ENCODE measurements at places on chromosomes 3 and 15.
A peak's percentile ranks its signal among the peaks of the same experiment; 100 is the strongest.

DNA sequence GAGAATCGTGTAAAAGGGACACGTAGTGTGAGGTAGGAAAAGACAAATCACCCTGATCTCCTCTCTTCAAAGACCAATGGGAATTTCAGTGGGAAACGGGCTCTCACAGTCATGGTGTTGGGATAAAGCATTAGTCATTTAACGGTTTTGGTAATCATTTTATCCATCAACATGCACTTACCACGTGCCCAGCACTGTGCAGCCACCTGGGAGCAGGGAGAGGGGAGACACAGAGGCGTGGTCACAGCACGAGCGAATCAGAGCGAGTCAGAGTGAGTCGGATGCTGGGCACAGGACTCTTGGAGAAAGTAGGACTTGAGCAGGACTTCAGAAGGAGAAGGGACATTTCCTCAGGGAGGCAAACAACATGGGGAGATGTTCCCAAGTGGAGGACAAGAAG, 130.8 kb downstream of the MINAR1 start:
- DNase-seq, result no peak

DNA sequence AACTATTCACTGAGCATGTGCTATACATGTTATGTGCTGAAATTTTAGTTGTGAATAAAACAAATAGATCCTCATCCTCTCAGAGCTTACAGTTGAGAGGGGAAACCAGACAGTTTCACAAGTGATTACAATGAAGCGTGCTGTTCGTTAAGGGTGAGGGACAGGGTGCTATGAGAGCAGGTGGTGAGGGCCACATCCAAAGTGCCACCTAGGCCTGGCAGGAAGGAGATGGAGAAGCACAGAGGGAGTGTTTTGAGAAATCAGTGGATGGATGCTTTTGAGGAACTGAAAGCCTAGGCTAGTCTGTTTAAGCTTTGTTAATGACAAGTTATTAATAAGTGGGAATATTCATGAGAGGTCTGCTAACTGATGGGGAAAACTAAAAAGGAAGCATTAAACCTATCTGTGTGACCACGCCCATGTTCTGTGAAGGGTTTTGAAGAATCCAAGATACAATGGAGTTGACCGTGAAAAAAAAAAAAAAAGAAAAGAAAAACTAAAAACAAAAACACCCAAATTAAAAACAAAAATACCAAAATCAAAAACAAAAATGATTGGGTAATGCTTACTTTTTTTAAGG, 7.3 kb downstream of the MCTP2 start:
- DNase-seq, result peak; percentile 36

- DNase-seq, result no peak
Observed at GRCh38 chr3:110579840-110580550, 491.6 kb upstream of the NECTIN3 start.

- DNase-seq, result no peak
Observed at GRCh38 chr3:73215281-73215680, 153.8 kb downstream of the EBLN2 start.

DNA sequence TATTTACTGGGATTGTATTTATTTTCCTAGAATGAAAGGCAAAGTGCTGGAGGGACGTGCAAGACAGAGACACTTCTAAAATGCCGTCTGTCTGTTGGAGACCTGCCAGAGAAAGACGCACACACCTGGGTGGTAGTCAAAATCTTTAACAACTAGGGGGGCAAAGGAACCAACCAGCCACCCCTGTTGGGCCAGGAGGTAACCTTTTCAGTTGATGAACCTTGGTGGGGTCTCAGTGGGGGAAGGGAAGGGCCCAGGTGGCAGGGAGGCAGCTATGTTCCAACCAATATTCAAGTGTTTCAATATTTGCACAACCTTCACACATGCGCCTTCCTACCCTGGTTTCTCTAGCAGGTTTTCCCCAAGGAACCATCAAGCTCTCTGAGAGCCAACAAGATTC, 99.0 kb downstream of the MEGF11 start:
- no peak for DNase-seq

- no peak for DNase-seq
Observed at GRCh38 chr3:24046214-24046613, 101.1 kb downstream of the NR1D2 start.

GRCh38 chr15:89504166-89504565, 7.8 kb upstream of the RHCG start:
- DNase-seq, result no peak

DNA sequence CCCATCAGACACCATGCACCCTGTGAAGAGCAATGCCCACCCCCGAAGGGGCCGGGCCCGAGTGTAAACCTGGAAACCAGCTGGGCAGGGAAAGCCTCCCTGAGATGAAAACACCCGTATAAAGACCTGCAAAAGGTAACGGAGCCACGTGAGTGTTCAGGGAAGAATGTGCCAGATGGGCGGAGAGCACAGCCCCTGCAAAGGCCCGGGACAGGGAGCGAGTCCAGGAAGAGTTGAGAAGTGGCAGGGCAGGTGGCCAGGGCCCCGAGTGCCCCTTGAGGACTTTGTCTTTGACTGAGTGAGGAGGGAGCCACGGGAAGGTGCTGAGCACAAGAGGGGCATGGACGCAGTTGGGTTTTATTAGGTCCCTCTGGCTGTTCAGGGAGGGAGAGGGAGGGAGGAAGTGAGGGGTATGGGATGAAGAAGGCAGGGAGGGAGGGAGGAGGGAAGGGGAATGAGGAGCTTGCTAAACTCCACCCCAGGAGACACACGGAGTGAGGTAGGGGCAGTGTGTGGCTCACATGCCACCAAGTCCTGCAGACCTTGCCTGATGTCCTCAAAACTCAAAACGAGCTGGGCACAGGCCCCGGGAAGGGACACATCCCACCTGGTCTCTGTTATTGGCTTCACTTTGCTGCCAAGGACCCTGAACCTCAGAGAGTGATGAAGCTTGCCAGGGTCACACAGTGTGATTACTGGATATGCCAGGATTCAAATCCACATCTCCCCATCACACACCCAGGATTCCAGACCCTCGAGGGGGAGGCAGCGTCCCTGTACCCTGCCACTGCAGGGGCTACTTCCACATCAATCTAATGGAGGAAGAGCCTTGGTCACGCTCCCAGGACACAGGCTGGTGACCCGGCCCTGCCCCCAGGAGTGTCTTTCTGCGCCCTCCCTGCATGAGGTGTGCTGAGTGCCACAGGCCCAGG, 49.1 kb upstream of the IQSEC1 start:
- DNase-seq, result no peak

GRCh38 chr15:58924327-58924726, 9.2 kb downstream of the SLTM start:
- DNase-seq, result no peak

- no peak for DNase-seq
Observed at GRCh38 chr3:57682284-57682683, 10.6 kb downstream of the DENND6A start.

DNA sequence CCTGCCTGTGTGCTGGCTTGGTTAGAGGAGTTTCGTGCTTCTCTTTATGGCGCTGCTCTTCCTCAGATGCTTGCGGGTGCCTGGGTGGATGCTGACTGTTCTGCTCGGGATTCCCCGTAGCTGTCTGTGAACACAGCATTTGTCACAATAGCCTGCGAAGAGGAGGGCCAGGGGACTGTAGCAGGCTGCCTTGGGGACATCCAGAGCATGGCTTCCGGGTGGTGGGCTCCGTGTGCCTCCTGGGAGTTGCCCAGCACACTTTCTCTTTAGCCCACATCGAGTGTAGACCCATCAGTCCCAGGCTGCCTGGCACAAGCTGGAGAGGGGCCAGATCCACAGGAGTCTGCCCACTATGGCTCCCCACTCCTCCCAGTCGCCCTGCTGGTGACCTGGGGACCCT, 22.4 kb downstream of the LRRK1 start:
- DNase-seq, result no peak

DNA sequence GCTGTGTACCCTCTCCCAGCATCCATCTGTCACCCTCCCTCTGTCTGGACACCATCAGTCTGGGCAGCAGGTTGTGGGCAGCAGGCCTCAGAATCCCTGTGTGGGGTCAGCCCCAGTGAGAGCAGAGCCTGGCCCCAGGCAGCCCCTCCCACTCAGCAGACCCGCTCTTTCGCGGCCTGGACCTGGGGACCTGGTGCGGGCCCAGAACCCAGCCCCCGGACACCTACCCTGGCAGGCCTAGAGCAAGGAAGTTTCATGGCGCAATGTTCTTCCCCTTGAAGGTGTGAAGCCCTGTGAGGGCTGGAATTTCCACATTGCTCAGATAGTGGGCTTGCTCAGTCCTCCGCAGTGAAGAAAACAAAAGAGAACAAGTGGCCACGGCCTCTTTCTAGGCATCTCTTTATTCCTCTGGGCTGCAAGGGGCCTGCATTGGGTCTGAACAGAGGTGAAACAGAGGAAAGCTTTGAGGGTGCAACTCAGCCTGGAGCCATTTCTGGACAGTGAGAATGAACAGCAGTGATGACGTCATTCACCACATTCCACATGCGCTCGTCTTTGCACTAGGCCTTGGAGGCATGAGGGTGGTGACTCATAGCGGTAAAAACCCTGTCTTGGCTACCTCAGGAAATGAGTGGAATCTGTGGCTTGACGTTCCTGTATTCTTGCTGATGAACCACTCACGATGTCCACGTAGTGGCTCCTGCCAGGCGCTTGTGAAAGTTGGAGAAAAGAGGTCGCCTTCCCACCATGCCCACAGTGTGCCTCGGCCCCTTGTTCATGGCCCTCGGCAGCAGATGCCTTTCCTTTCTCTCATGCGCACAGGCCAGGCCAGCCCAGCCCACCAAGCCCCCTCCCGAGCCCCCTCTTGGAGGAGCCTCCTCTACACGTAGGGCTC, 66.1 kb downstream of the SLC30A4 start:
- peak; percentile 80 for DNase-seq

Data from hematopoietic multipotent progenitor cell treated with erythropoietin and hydrocortisone succinate and interleukin-3 and kit ligand, for 6 days (in vitro differentiated cells).